Activated CD4-positive, alpha-beta T cell treated with anti-CD3 and anti-CD28 coated beads, Interleukin-10, Interleukin-2, amounts not matched to agents 100 ng/mL and 50 ng/mL, durations not matched to agents 16 hours and 8 hours (primary cell): ENCODE measurements at places on chromosomes 12 and 14.

DNA sequence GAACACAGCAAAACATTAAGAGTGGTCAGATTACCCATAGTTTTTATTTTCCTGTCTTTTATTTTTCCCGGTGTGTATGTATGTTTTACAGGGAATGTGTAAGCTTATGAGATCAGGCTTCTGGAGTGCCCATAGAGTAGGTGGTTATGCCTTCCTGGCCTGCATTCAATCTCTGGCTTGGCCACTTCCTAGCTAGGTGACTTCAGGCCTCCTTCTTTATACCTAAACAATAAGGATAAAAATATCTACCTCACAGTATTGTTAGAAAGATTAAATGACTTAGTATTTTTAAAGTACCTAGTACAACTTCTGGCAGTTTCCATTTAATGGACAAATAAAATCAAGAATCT lies 42.4 kb downstream of the ITPR2 start:
- no peak for DNase-seq

DNA sequence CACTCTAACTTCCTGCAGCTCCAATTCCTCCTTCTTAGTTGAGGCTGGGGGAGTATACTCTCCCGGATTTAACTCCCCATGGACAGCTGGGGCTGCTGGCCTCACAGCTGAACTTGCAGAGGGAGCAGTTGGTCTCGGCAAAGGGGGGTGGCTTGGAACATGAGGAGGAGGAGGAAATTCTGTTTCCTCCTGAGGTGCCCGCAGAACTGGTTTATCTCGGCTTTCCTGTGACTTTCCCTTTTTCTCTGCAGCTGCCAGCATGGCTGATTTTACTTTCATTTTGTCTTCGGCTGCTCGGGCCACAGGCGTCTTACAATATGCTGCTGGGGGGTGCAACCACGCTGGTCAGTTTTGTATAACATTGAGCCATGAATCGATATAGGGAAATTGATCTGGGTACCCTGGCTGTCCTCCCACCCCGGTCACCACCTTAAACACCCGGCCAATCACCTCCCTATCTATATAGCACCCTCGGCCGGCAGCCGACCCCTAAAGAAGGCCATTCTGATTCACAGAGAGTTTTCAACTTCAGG lies 1317.6 kb downstream of the TMEM121 start:
- peak; percentile 42 for DNase-seq

GRCh38 chr14:65847075-65847847 lies 434.7 kb downstream of the FUT8 start:
- DNase-seq: peak; percentile 88

- DNase-seq: peak; percentile 81
Observed at GRCh38 chr12:57001448-57001906, 4.9 kb downstream of the ZBTB39 start.

DNA sequence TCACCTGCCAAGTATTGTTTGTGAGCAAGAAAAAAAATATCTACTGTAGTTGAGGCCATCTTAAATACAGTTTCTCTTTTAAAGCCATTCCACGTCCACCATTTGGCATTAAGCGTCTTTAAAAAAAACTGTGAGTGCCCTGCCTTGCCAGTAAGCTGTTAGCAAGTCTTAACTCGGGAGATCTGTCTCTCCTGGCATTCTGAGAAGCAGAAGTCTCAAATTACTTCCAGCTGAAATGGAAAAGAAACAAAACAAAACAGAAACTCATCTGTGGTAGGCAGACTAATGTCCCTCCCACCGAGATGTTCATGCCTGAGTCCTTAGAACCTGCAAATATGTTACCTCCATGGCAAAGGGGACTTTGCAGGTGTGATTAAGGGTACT lies 126.2 kb downstream of the CRADD start:
- no peak for DNase-seq

DNA sequence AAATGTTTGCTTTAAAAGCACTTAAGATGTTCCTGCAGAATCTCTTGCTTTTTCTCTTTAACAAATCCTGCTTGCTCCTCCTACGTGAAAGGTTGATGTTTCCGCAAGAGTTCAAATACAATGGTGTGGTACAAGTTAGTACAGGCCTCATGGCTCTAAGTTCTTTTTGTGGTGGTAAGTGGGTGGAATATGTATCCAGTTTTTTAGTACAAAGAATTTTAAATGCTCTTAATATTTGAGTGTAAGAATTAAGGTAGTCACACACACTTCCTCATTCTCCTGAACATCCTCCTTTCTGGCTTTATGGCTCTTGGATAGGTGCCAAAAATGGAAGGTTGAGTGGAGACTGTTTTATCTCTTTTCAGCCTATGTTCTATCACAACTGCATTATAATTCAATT lies 1.8 kb downstream of the OTOGL start:
- no peak for DNase-seq

DNA sequence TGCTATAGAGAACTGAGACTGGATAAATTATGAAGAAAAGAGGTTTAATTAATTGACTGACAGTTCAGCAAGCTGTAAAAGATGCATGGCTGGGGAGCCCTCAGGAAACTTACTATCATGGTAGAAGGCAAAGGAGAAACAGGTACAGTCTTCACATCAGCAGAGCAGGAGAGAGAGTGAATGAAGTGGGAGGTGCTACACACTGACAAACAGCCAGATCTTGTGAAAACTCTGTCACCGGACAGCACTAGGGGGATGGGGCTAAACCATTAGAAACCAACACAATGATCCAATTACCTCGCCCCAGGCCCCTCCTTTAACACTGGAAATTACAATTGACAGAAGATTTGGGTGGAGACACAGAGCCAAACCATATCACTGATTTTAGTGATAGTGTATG lies 682.4 kb downstream of the SLC16A7 start:
- no peak for DNase-seq

DNA sequence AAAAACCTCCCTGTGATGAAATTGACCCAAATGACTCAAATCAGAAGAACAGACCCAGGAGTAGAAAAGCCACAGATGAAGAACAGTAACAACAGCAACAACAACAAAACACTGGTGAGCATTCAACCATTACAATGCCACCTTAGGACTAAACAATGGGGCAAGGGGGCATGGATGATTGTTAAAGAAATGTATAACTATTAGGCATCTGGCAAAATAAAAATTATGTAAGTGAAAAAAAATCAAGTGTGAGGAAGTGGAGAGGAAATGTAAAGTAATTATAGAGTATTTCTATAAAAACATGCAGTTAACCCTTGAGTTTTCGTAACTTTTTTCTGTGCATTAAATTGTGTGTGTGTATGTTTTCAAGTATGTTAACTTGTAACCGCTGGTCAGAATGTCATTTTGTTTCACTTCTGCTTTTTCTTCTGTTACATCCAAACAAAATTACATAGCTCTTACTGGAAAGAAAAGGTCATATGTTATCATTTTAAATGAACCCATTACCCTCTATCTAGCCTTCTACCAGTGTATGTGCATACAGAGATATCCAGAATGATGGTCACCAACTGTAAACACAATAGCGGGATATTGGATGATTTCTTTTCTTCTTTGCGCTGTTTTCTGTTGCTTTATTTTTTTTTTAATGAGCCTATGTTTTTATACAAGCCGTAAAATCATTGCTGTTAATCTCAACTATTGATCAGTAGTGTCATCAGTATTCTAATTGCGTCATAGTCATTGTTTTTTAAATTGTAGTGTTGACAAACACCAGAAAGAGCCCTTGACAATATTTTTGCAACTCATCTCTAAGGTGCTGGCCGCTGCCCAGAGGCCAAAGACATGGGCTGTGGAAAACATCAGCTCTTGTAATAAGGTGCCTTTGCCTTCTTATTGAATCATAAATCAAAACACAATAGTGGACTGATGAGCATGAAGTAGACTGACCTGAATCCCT lies 170.6 kb downstream of the CRADD start:
- peak; percentile 78 for DNase-seq
